ENCODE measurements at places on chromosomes 11 and 22.

DNA sequence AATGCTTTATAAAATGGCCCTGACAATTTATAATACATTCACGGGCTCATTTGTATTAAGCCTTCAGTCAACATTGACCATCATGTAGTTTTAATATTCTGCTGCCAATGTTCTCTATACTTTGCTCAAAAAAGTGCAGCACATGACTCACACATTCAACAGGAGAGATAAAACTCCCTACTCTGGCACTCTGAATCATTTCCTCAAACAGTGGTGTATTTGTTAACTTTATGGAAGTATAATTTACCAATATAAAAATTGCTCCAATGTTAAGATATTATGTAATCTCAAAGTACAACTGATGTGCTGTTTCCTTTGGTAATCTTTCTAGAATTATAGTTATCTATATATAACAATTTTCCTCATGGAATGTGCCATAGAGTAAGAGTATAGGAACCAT lies 39.9 kb downstream of the MAML2 start:
- no peak for DNase-seq

DNA sequence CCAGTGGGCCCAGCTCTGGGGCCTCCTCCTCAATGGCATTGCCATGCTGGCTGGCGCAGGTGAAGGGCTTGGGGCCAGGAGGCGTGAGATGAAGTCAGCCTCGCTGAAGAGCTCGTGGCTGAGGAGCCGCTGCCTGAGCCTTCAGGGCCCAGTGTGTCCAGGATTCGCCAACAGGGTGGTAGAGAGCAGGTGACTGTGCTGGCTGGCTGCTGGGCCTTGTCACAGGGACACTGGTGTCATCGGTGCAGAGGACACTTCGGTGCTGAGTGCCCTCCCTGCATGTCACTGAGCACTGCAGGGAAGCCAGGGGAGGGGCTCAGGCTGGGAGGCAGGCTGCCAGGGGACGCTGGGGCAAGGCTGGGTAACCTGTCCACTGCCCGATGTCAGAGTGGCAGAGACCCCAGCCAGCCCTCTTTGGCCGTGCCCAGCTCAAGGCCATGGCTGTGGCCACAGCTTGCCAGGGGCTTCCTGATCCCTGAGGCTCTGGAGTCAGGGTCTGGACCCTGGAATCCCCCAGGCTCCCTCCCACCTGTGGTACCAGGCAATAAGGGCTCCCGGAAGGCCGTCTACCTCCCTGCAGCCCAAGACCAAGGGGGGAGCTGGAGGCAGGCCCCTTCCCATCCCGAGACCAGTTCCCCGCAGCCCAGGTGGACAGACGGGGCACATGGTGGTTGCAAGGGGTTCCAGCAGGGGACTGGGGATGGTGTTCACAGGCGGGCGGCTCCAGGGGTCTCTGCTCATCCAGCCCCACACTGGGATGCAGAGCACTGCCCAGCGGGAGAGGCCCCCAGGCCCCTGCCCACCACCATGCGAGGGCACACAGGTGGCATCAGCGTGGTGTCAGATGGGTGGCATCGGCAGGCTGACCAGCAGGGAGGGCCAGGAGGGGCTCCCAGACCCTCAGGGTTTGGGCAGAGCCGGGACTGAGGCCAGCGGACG lies 63.9 kb downstream of the ARFGAP3 start:
- DNase-seq, result peak; percentile 60

GRCh38 chr11:33692013-33692504 lies 8.6 kb downstream of the C11orf91 start:
- DNase-seq, result peak; percentile 98

- DNase-seq, result no peak
These were observed 745 bp upstream of the FAM118A start for GRCh38 chr22:45308957-45309421.

DNA sequence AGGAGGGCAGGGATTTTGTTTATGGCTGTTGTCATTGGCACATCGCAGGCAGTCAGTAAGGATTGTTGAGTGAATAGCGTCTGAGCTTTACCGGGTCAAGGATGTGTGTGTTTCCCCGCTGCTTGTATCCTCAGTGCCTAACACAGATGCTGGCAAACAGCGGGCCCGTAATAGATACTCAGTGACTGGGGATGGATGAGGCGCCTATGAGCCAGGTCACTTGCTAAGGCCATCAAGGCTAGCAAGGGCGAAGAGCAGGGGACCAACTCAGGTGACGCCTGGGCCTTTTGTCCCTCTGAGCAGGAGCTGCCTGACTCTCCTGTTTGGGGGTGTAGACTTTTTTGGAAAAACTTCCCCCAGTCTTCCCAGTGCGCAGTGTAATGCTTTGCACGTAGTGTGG lies 118.1 kb downstream of the HIPK3 start:
- DNase-seq, result no peak

GRCh38 chr11:73374151-73374550 lies 2.0 kb upstream of the RELT start:
- no peak for DNase-seq

GRCh38 chr11:68469642-68470041 lies 9.1 kb downstream of the PPP6R3 start:
- DNase-seq, result no peak

DNA sequence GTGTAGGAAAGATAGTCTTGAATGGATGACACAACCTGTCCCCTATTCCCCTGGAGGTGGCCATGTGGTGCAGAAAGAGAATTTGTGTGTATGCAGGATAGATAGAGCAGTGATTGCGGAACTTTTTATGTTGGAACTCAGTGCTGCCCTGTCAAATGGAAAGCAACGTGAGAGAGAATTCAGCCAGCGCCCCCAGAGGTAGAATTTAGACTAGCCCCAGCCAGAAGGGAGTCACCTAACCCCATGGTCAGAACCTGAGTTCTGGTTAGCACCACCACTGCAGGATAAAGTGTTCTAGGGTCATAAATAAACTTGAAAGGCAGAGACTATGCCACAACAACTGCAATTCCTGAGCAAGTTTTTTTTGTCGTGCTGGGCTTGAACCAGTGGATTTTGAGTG lies 152.9 kb upstream of the GRIA4 start:
- DNase-seq, result no peak
